ENCODE measurements at places on chromosomes 1 and 21.

DNA sequence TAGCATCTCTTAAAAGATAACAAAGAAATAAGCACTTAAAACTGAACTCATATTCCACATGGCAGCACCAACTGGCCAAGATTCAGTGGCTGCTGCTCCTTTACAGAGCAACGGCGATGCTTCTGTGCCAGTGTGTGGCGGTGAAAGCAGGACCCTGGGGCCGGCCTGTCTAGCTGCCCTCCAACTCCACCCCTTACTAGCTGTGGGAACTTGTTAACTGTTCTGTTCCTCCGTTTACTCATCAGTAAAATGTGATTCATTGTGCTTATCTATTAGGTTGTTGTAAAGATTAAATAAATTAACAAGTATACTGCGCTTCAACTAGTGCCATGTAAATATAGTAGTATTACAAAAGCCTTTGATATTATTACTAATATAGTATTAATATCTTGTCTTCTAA, 133.2 kb downstream of the GDAP2 start:
- no peak for DNase-seq

GRCh38 chr1:63064135-63064534, 258.2 kb upstream of the FOXD3 start:
- no peak for DNase-seq

DNA sequence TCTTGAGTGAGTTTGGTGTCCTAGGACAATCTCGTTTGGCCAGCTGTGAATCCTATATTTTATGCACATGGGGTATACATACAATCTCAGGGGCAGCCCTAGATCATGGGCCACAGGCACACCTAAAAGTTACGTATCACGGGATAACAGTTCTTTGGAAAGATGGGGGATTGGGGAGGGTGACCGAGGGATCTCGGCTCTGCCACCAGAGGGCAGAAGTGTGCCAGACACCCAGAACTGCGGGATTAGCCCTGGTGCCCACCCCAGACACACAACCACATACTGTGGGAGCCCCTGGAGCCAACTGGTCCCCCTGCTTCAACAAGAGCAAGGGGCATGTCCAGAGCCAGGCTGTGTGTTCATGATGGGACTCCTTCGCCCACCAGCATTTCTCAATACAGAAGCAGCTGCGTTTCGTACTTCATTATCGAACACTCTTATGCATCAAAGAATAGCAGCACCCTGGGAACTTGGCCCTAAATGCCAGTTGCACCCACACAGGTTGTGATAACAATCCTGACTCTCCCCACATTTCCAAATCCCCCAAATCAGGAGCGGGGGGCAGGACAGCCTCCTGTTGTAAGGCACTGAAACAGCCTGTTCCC, 37.4 kb downstream of the TMCO4 start:
- peak; percentile 92 for DNase-seq

- DNase-seq: no peak
These were observed 200.4 kb downstream of the NRIP1 start for GRCh38 chr21:14864211-14865021.

GRCh38 chr1:156571261-156571852, 1.0 kb downstream of the IQGAP3 start:
- no peak for DNase-seq

DNA sequence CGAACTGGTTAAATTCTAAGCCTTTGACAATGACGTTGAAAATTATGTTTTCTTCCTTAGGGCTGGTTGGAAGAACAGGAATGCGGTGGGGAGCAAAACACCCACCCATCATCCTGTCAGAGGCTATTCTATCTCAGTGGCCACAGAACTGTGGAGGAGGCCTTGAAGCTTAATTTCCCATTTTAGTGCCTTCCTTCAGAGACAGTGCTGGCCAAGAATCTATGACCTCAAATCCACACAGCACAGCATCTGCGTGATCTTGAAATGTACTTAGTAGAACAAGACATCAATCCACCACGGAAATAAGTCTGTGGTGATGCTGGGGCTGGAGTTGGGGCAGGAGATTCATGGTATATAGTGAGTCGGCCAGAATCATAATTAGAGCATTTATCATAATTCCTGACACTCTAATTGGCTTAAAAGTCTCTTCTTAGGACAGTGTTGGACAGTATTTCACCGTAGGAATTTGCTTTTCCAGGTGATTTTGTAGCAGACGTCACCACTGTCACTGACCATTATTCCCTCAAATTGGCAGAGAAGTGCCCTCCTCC, 113.1 kb downstream of the KCNJ6 start:
- DNase-seq: no peak

DNA sequence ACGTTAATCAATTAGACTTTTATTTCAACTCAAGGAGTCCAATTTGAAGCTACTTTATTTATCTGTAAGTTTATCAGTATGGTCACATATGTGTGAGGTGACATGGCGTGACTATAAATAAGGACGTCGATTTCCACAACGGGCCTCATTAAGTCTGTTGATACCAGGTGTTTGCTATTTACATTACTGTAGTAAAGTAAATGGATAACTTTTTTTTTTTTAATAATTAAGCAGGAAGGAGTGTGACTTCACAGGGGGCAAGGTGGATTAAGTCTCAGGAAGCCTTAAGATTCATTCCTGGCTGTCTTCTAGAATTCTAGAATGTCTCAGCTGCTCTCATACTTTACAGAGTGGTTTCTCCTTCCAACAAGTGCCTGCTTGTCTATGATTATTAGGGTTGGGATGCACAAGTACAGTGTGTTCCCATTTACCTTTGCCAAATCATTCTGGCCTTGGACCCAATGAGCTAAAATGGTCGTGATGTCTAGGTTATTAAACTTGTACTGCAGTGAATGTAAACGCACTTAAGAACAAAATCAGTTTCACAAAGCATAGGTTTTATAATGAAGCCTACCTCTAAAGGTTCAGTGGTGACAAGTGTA, 15.5 kb downstream of the MAP3K7CL start:
- DNase-seq: no peak

GRCh38 chr21:36799869-36800268, 101.0 kb downstream of the SIM2 start:
- DNase-seq: no peak

- DNase-seq: no peak
These were observed 684.0 kb downstream of the NCAM2 start for GRCh38 chr21:21682172-21682571.

DNA sequence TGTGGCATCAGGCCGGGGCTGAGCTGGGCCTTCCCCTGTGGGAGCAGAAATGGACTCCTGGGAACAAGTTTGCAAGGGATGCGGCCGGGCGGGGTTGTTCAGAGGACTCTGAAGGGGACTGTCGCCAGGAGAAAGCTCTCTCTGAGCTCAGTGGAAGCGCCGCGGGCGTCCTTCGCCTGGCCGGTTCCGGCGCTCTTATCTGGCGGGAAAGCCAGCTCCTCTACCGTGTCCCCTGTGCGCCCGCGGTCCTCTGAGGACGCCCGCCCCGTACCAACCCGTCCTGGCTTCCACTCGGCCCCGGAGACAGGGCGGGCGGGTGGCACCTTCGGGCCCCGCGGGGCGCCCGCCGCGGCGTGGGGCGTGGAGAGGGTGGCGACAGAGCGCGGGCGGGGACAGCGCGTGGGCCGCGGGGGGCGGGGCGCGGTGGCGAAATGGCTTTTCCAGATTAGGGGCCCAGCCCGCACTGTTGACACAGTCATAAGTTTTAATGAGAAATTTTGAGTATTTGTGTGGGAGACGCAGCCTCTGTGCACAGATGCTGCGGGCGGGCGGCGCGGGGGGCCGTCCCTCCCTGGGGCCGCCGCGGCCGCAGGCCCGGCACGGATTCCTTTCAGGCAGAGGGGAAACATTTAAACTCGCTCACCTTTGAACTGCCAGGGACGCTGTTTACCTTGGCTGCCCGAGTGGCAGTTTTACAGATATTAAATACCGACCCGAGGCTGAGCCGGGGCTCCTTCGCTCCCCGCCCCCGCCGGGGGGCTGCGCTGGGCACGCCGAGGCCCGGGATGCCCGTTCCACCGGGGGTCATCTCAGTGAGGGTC, 70.2 kb downstream of the FOXD2 start:
- peak; percentile 78 for DNase-seq

DNA sequence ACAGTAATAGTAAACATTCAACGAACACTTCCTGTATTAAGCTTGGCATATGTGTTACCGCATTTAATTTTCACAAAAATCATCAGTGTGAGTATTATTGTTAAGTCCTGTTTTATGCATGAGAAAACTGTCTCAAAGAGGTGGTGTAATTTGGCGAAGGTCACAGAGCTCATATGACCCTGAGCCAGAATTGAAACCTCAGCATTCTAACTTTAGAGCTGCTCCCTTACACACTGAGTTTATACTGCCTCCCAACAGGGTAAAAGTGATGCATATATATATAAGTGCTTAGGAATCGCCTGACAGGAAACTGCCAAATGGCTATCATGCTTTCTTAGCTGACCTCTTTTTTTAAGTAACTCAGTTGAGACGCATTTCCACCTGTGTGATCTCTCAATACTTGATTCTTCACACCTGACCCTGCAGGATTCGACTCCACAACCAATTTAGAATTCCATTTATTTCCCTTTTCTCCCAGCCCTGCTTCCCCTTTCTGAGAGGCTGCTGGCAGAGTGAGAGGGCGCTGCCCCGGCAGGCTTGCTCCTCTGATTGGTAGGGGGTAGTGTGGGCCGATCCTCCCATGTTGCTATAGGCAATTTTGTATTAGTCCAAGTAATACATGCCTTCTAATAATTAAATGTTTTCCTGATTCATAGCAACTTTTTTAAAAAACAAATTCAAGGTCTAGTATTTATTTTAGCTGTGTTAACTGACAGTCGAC, 40.5 kb downstream of the ZBTB40 start:
- DNase-seq: no peak

DNA sequence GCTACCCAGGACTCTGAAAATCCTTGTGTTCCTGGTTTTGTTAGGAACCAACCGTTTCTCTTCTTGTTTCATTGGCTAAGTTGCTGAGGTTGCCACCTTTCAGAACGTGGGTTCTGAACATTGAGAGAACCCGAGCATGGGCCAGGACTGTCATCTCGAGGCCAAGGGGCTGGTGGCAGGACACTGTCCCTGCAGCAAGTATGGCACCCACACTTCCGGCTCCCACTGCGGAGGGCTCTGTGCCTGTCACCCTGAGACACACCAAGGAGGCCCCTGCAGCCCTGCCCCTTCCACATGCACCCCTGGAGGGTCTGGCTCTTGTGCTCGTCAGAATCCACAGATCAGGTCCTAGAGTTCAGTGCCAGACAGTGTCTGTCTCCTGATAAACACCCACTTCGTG, 39.1 kb upstream of the LRRC3 start:
- peak; percentile 15 for DNase-seq

DNA sequence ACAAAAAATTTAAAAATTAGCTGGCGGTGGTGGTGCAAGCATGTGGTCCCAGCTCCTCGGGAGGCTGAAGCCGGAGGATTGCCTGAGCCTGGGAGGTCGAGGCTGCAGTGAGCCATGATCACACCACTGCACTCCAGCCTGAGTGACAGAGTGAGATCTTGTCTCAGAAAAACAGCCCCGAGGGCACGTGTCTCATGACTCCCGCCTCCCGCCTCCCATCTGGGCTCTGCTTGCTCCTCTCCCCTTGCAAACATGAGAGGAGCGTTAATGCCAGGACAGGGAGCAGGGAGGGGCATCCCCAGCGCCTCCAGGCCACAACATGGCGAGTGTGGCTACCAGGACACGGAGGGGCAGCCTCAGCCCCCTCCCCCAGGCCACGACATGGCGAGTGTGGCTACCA, 28.3 kb downstream of the FAAP20 start:
- peak; percentile 64 for DNase-seq

DNA sequence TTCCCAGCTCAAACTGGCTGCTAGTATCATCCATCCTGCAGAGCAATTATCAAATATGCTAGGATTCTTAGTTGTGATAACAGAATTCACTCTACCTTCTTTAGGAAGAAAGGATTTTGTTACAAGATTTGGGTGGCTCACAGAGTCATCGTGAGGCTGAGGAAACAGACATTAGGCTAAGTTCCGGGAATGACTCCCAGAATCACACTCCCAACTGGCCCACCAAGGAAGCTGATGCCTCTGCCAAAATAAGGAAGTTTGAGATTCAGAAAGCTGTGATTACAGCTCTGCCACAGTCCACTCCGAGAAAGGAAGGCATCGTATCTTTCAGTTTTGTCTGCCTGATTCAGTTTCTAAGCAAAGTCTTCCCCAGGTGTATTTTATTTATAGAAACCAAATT, 50.6 kb upstream of the LYPLAL1 start:
- no peak for DNase-seq

DNA sequence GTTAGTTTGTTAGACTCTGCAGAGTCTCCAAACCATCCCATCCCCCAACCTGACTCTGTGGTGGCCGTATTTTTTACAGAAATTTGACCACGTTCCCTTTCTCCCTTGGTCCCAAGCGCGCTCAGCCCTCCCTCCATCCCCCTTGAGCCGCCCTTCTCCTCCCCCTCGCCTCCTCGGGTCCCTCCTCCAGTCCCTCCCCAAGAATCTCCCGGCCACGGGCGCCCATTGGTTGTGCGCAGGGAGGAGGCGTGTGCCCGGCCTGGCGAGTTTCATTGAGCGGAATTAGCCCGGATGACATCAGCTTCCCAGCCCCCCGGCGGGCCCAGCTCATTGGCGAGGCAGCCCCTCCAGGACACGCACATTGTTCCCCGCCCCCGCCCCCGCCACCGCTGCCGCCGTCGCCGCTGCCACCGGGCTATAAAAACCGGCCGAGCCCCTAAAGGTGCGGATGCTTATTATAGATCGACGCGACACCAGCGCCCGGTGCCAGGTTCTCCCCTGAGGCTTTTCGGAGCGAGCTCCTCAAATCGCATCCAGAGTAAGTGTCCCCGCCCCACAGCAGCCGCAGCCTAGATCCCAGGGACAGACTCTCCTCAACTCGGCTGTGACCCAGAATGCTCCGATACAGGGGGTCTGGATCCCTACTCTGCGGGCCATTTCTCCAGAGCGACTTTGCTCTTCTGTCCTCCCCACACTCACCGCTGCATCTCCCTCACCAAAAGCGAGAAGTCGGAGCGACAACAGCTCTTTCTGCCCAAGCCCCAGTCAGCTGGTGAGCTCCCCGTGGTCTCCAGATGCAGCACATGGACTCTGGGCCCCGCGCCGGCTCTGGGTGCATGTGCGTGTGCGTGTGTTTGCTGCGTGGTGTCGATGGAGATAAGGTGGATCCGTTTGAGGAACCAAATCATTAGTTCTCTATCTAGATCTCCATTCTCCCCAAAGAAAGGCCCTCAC, at the start of gene OLIG2:
Gene OLIG2, plus strand, starts transcription at position 447 of the 954 bp plus-strand sequence. CDS start 928 bp downstream, outside the sequence.
- peak; percentile 99 for DNase-seq

GRCh38 chr1:93576346-93576745, 105.3 kb downstream of the BCAR3 start:
- no peak for DNase-seq

DNA sequence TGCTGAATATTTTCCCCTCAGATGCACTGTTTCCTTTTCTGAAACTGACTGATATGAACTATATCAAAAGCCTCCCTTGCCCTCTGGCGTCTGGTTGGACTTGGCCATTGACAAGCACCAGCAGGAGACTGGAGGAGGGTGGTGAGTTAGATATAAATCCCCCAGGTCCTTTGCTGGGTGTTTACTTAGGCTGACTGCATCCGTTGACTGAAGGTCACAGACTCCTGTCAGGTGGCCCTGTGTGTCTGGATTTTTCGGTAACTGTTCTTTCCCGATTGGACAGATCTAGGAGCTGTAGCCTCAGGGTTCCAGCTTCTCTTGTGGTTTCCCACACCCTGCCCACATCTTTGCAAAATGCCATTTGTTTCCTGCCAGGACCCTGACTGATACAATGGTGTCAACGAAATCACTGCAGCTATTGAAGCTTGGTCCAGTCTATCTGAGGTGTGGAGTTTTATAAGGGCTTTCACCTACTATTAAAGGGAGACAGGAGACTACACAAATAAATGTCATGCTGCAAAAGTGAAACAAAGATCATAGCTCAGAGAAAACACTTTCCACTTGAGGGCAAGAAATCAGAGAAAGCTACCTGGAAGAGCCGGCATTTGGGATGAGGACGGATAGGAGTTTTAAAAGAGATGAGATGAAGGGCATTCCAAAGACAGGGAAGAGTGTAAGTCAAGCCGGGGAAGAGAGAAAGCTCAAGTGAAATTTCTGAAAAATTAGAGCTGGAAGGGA, 1.5 kb upstream of the MAGI3 start:
- DNase-seq: peak; percentile 25
